ENCODE measurements at places on chromosomes 12 and 14.

DNA sequence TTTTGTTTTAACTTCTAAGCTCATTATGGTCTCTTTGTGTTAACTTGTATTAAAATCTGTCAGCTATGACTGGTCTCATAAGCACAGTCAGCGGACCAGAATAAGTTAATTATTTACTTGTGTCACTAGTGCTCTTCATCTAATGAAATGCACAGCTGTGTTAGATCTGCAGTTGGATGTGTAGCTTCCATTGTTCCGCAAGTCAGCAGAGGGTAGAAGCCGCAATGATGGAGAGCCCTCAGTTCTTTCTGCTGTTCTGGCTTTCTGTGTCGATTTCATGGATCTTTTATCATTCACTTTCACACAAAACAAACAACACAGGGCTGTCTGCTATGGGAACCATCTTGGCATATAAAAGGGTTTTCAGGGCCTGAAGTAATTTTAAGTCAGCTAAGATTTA, 89.3 kb upstream of the RFX4 start:
- no peak for DNase-seq

- no peak for DNase-seq
Measured at GRCh38 chr14:42023452-42023851, 416.8 kb downstream of the LRFN5 start.

GRCh38 chr12:65742018-65743010, 82.0 kb upstream of the HMGA2 start:
- DNase-seq: no peak

DNA sequence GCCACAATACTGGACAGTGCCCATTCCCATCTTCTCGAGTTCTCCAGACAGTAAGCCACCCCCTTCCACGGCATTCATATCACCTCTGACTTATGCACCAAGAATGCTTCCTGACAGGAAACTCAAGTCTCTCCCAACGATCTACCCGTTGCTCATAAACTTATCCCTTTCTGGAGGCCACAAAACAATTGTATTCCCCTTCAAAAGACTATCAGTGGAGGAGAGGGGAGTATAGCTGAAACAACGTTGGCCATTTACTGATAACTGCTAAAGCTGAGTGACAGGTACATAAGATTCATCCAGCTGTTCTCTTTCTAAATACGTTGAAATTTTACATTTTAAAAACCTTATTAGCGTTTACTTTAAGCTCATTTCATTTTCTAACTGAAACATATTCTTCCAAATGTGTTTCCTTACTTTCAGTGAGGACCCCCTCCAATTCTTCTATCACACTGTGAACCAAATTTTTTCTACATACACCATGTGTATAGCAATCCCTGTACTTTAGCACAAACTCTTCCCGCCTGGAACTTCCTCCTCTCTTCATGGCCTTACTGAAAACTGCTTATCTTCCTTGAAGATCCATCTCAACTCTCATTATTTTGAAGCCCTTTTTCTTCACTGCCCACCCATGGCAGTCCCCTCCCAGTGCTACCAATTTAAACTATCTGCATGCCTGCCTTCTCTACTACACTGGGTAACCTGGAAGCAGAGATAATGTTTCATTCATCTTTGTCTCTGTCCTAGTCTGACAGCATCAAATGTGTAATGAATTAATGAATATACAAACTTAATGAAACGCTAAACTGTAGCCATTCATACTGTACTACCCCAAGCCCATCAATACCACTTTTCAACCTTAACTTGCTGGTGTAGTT, 28.8 kb downstream of the ATXN2 start:
- DNase-seq: no peak

GRCh38 chr14:95946867-95947266, 70.2 kb downstream of the TUNAR start:
- no peak for DNase-seq

GRCh38 chr14:51807356-51807755, 53.1 kb upstream of the GNG2 start:
- DNase-seq: no peak

GRCh38 chr12:21337453-21337852, 2.7 kb upstream of the SLCO1A2 start:
- no peak for DNase-seq

- DNase-seq: no peak
Measured at GRCh38 chr12:69694123-69694522, 5.0 kb downstream of the BEST3 start.

DNA sequence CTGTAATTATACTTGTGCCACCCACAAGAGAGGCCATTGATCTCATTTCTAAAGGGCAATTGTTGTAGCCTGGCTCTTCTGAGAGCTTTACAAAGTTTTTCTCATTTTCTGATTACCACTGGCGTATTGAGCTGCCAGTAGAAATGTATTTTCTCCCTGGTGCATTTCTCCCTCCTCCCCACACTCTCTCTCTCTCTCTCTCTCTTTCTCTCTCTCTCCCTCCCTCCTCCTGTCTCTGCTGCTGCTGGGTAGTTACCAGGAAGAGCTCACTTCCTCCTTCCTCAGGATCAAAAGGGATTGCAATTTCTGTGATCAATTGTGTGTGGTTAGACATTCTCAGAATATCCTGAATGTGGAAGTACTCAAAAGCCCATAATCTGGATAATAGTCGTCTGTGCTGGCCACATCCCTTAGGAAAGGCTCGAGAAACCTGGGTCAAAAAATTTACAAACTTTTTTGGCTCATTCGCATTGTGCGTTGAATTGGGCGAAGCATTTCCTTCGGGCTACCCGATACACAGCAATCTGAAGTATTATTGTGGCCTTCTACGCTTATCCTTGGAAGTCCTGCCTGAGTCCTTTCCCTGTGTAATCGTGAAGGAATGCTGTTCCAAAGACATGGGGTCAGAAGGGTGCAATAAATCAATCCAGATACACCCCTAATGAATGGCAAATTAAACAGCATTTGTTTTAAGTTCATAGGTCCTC, 254.8 kb downstream of the MSRB3 start:
- no peak for DNase-seq

DNA sequence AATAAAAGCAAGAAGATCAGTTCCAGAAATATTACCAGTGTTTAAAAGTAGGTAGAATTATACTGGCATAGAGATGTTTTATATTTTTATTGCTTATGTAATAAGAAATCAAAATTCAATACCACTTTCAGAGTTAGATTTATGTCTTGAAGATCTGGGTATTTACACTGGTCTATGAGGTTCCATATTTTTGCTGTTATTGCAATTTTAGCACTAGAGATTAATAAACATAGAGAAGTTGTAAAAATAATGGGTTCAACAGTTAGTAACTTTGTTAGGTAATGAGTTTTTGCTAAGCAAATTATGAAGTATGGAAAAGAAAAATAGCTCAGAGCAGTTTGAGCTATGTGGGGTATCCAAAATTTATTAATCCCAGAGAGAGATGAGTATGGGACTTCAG, 188.1 kb downstream of the SYT10 start:
- DNase-seq: no peak

All from SK-N-MC (cell line).